ENCODE measurements at places on chromosomes 13 and 19.

DNA sequence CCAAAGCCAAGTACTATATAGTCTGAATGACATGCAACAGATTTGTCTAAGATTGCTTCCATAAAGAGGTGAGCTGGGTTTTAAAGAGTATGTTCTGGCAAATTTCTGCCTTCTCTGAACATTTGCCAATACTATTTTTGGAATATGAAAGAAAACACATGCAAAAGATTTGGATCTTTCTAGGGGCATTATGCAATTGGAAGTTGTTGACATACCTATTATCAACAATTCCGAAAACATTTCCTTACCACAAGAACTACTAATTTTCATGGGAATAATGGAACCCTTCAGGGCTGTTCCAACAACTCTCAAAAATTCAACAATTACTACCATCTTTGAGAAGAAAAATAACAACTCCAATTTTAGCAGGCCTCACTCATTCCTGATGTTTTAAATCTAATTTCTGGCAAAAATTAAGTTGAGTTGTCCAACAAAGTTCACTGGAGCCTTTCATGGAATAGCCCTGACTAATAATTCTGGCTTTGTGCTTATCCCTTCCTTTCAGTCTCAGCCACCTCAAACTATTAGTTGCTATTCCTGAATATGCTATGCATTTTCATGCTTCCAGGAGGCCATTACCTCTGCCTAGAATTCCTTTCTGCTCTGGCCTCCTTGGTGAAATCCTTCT, 250.0 kb downstream of the RGCC start:
- no peak for DNase-seq

DNA sequence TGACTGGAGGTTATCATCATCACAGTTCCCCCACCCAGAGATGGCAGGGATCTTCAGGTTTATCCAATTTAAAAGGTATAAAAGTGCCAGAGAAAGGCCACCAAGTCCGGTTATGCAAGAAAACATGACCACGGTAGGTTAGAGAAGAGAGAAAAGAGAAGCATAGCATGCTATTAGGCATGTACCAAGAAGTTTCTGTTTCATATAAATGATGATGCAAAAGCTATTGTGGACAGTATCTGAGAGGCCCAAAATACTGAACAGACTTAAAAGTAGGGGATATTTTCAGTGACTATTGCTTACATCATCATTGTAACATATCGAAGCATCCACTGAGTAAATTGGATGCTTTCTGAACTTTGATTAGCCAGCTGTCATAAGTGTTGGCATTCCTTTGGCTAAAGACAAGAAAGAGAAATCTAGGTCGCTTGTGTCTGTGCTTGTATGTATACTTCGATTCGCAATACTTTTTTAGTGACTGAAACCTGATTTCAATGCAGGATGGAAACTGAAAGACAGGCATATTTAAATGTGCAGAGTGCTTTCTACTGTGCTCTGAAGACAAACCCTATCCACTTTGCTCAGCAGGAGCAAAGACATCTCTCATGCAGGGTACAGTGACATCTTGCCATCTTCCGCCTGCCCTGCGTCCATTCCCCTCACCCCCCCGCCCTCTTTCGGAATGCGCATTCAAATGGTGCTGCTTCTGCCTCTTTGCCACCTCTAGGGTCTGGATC, 180.3 kb downstream of the SHISA2 start:
- no peak for DNase-seq

- DNase-seq, result no peak
Observed at GRCh38 chr19:6226012-6226411, 53.8 kb downstream of the MLLT1 start.

DNA sequence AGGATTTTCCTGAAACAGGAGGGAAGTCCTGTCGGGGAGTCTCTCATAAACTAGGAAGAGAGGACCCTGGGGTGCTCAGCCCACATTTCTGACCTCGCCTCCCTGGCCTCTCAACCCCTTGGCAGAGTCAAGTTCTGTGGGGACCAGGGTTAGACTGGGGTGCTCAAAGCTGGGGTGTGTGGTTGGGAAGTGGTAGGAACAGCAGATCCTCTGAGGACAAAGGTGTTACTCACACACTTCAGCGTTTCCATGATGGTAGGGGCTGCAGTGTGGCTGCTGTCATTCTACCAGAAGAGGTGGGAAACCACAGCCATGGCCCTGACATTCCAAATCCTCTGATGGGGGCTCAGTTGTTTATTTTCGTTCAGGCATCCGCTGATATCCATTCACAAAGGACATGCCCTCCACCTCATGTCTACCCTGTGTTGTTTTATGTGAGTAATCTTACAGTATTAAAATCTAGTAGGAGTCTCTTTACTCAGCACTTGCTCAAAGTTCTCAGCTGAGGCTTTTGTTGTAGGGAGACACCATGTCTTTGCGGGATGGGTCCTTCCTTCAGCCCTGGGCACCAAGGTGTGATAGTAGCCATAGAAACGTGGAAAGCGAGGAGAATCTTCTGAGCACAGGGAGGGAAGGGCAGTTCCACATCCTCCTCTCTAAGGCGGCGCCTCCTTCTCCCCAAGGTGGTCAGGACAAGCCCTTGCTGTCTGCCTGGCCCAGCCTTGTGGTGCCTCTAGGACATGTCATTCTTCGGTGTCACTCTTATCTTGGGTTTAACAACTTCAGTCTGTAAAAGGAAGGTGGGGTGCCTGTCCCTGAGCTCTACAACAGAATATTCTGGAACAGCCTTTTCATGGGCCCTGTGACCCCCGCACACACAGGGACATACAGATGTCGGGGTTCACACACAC, 1.5 kb downstream of the KIR2DL3 start:
- no peak for DNase-seq

- no peak for DNase-seq
Observed at GRCh38 chr13:38970380-38971051, 20.1 kb downstream of the STOML3 start.

DNA sequence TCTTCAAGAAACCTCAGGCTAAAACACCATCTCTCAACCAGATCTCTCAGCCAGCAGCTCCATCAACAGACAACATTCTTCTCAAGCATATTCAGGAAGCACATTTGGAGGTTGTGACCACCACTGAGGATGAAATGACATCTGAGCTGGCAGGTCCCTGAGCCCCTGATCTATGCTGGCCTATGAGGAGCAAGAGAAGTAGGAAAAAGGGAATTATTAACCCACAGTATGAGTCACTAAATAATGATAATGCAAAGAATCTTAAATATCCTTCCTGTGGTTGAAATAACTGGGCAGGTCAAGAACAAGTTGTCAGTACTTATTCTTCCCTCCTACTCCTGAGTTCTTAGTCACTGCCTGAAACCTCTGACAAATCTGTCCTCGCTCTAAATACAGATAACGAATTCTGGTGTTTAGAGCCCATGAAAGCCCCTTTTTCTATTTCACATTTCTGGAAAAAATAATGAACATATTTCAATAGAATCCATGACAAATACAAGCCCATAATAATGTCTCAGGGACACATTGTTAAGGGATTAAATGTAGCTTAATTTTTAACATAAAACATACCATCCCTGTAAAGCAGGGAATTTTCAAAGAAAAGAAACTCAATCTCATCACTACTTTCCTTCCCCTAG, 225.8 kb upstream of the IRS2 start:
- no peak for DNase-seq

DNA sequence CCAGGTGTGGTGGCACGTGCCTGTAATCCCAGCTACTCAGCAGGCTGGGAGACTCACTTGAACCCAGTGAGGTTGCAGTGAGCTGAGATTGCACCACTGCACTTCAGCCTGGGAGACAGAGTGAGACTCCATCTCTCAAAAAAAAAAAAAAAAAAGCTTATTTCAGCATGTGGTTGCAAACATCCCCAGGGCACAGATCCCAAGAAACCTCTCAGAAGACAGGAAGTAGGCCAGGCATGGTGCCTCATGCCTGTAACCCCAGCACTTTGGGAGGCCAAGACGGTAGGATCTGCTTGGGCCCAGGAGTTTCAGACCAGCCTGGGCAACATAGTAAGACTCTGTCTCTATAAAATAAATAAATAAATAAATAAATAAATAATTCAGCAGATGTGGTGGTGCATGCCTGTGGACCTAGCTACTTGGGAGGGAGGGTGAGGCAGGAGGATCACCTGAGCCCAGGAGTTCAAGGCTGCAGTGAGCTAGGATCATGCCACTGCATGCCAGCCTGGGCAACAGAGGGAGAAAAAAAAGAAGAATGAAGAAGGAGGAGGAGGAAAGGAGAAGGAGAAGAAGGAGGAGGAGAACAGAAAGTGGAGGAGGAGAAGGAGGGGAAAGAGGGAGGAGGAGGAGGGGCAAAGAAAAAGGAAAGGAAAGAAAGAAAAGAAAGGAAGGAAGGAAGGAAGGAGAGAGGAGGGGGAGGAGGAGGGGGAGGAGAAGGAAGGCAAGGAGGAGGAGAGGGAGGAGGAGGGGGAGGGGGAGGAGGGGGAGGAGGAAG, 4.3 kb upstream of the LRRC8E start:
- DNase-seq, result no peak

DNA sequence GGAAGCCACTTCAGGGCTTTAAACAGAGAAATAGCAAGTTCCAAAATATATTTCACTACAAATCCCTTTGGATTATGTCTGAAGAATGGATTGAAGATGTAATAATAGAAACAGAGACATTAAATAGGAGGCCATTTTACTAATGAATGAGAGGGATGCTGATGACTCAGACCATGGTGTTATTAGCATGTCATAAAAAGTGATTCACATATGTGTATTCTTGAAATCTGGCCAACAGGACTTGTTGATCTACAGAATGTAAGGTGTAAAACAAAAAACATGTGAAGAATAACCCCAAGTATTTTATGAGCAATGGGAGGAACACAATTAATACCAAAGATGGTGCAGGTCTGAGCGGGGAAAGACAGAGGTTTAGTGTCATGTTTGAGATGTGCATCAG, 873.7 kb downstream of the SLITRK5 start:
- no peak for DNase-seq

GRCh38 chr13:73368608-73369007, 309.8 kb downstream of the KLF5 start:
- no peak for DNase-seq

- peak; percentile 89 for DNase-seq
Observed at GRCh38 chr19:8252922-8253589, 43.9 kb downstream of the CERS4 start.

GRCh38 chr13:44004878-44005277, 125.2 kb downstream of the LACC1 start:
- no peak for DNase-seq

DNA sequence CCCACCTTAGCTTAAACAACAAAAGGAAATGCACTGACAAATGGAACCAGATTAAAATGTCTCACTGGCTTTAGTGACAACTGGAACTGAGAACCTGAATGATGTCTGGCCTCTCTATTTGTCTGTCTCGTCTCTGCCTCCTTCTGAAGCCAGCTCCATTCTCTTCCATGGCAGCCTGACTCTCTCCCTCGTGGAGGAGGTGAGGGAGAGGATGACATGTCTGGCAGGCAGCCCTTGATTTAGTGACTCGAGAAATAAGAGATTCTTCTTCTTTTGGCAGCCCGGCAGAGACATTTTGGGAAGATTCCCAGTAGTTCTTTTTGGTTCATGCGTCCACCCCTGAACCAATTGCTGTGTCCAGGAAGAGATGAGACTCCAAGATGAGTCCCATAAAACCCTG, 131.7 kb downstream of the KLF5 start:
- DNase-seq, result no peak

DNA sequence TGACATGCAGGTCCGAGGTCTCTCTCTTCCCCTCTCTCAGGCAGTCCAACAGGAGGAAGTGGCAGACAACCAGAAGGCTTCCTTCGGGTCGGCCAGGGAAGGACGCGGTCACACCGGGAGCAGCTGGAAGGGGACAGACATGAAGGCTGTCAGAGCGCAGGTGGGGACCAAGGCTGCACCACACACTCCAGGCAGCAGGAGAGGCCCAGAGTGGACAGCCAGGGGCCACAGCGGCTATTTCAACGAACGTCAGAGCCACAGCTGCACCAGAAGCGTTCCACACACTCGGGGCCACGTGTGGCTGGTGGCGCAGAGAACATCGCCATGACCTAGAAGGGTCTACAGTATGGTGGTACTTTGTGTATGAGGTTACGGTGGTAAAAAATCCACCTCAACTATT, 16.0 kb upstream of the SLC39A3 start:
- DNase-seq, result no peak

- no peak for DNase-seq
Observed at GRCh38 chr19:48756212-48756611, 888 bp downstream of the FGF21 start.

DNA sequence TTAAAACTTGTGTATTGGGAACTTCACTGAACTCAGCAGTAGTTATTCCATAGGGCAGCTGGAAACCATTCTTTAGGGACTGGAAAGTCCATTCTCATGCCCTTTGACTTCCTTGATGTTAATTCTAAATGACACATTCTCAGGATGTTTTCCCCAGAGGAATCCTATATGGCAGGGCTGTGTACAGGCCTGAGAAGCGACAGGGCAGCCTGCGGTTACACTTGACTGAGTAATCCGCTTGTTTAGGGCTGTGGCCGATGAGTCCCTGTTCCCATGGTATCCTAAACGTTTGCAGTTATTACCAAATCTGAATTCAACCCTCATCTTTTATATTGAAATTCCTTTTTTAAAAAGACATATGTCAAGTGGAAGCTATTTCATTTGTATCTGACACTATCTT, 83.5 kb downstream of the COL4A2 start:
- DNase-seq, result no peak

DNA sequence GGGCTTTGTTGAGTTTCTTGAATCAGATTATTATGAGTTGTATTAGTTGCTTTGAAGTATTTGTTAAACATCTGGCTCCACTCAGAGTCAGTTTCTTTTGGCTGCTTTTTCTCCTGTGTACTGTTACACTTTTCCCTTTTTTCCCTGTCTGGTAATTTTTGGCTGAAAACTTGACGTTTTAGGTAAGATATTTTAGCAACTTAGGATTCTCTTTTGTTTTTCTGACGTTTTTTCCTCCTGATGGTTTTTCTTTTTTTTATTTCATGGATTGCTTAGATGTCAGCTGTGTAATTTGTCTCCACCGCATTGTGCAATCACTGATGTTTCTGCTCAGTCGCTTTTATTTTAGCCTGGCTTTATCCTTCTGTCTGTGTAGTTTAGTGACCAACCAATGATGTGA, 20.7 kb downstream of the RFC3 start:
- DNase-seq, result no peak

- no peak for DNase-seq
Observed at GRCh38 chr13:21831654-21832324, 160.9 kb downstream of the FGF9 start.

DNA sequence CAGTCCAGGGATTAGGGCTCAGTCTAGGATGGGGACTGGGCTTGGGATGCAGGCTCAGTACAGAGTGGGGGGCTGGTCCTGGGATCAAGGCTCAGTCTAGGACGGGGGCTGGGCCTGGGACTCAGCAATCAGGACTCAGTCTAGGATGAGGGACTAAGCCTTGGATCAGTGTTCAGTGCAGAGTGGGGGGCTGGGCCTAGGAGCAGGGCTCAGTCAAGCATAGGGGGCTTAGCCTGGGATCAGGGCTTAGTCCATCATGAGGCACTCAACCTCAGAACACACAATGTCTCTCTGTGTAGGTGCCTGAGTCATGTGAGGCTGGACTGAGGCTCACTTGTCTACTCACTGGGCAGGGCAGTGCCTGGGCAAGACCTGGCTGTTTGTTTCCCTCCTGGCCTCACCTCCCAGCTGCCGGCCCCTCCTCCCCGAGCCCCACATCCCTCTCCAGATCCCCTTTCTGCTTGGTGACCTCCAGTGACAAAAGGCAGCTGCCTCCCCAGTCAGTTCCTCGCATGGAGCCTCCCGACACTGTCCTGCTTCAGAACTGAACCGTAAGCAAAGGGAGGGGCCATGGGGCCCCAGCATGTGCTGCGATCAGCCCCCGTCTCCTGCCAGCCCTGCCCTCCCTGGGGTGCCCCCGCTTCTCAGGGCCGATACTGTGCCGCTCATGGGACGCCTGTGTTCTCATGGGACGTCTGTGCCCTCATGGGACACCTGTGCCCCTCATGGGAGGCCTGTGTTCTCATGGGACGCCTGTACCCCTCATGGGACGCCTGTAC, 6.5 kb upstream of the S1PR4 start:
- DNase-seq, result no peak
